GM10248 (cell line): ENCODE measurements at places on chromosomes 12 and 14.

DNA sequence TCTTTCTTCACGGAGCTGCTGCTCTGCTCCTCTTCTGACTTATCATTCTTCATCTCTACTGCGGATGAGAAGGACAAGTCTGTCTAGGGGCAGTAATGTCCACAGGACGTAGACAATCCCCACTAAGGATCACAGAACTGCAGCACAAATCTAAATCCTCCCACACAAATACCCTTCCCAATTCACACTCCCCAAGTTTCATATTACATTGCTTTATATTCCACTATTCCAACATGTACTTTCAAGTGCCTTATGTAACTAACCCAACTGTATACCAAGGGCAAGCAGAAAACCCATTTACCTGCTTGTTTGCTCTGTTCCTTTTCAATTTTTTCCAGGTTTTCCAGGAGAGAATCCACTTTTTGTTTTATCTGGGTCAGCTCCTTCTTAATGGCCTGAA, 55.6 kb upstream of the OR5AU1 start:
- no peak for DNase-seq

GRCh38 chr14:88790501-88791251, 2.1 kb downstream of the EML5 start:
- DNase-seq, result no peak

DNA sequence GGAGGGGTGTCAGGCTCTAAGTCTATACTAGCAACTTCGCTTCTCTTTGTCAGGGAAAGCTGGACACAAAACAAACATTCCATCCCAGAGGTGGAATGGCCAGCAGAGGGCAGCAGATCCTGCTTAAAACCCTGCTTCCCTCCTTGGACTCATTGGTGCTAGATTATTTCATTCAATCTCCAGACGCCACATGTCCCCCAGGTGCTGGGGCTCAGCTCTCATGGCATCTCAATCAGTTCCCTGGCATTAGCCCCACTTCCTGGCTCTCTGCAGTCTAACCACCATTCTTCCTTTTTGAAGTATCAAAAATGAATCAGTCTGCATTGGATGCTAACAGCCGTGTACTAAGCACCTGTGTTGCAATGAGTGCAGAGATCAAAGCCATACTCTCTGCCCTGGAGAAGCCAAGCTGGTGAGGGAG, 8.1 kb upstream of the PPP1R1A start:
- DNase-seq, result peak; percentile 48

DNA sequence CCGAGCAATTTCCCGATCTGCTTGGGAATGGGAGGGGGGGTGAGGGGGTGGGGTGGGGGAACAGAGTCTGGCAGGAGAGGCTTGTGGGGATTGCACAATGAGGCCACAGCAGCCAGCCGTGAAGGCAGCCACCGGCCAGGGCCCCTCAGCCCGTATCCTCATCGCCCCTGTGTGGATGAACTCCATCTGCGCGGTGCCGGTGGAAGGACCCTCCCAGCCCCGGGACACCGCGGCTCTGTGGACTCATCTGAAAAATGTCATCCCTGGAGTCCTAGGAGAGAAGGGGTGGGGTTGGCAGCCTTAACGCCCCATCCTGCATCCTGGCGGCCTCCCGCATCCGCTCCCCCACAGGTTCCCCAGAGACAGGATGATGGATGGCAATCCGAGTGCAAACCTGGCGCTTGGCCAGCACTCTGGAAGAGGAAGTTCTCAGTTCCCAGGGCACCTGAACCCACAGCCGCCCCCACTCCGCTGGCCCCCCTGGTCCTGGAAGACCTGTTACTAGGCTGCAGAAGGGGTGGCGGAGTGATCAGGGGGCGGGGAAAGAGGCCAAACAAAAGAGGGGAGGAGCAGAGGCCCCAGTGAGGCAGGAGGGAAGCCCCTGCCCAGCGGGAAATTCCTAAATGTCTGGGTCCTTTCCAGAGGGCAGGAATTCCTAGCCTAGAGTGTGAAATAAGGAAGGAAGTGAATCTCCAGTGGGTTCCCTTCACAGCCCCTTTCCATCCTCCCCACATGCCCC, 1.2 kb upstream of the TNFAIP2 start:
- DNase-seq, result no peak

DNA sequence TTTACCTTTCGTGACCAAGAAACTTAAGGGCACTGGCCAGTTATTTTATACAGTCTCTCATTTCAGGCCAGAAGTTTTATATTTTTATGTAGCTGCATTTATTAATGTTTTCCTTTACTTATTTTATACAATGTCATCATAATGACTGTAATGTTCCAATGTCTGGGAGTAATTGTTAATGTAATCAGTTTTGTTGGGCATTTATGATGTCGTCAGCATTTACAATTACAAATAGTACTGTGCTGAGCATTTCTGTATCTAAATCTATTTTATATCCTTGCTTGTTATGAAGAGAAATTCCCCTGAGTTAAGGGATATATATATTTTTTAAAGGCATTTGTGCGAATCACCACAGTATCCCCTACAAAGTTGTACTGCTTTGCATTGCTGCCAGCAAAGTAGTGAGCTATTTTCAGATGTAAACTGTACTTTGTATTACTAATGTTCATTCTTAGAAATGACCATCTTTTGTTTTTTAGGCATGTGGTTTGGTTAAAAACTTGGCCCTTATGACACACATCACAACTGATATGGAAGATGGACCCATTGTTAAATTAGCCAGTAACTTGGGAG, 74.4 kb downstream of the POLR3B start:
- DNase-seq, result no peak

GRCh38 chr14:35992816-35993683, 166.9 kb downstream of the BRMS1L start:
- DNase-seq, result no peak

- no peak for DNase-seq
Observed at GRCh38 chr12:25993901-25994651, 35.6 kb downstream of the RASSF8 start.

DNA sequence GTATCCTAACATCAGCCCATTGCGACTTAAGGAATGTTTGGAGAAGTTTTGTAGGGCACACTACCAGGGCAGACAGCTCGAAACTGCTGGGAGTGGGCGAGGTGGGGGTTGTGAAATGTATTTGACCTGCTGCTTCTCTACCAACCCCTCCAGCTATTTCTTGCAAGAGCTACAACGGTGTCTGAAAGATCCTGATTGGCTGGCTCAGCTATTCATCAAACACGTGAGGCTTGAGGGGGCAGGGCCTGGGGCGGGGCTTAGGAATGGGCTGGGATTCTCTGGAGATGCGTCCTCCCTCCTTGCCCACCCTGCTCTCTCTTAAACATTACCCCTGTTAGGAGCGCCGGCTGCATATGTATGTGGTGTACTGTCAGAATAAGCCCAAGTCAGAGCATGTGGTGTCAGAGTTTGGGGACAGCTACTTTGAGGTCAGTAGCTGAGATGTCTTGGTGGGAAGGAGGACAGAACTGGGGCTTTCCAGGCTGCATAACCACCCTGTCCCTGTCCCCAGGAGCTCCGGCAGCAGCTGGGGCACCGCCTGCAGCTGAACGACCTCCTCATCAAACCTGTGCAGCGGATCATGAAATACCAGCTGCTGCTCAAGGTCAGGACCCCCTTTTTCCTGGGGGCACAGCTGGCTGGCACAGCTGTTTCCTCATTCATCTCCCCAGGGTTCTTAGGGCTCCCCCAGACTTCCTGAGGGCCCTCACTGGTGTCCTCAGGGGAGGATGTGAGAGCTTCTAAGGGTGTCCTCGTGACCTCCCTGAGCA, 3.1 kb downstream of the ARHGEF25 start:
- DNase-seq, result peak; percentile 84

DNA sequence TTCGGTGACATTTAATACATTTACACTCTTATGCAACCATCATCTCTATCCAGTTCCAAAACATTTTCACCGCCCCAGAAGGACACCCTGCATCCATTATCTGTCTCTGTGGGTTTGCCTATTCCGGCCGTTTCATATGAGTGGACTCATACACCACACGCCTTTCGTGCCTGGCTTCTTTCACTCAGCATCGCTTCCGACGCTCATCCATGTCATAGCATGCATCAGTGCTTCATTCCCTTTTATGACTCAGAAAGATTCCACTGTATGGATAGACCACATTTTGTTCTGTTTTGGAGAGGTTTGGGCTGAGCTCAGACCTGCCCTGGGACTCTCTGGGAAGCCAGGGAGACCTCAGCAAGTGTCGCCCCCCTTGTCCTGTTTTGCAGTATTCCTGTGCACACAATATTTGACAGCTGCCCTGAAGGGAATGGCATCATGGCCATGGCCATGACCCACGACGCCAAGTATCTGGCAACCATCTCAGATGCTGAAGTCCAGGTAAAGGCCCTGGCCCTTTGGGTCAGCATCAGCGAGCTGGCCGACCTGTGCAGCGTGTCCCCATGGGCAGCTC, 23.8 kb downstream of the CFAP251 start:
- DNase-seq, result no peak

GRCh38 chr12:125852116-125852515, 786.9 kb downstream of the AACS start:
- DNase-seq, result no peak

- DNase-seq, result no peak
Observed at GRCh38 chr12:68825569-68826217, 17.7 kb downstream of the MDM2 start.

DNA sequence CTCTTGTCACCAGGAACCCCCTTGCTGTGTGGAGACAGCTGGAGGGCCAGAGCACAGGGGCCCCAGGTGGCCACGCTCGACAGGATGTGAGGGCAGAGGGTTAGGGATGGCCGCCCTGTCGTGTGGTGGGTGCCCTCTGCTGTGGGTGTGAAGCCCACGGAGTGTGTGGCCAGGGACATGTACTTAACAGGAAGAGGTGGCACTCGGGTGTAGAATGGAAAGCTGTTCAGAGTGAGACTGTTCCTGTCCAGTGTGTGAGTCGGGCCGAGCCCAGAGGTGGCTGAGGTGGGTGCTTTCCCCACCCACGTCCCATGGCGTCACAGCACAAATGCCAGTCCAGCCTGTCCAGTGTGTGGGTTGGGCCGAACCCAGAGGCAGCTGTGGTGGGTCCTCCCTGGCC, 47.1 kb downstream of the FBRSL1 start:
- DNase-seq, result no peak

GRCh38 chr12:18192119-18192518, 69.2 kb upstream of the PIK3C2G start:
- DNase-seq, result no peak

DNA sequence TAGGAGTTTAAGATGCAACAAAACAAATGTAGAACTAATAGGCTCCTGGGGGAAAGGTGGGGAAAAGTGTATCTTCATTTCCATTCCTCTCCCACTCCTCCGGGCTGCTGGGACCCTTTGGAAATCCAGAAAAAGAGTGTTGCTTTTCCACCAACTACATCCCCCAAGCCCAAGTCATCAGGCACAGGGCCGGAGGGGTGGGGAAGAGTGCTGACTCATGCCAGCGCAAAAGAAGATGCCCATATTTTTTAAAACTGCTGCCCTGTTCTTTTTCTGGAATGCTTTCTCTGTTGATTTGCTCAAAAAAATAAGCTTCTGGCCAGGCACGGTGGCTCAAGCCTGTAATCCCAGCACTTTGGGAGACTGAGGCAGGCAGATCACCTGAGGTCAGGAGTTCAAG, 70.9 kb downstream of the TBK1 start:
- no peak for DNase-seq

- DNase-seq, result no peak
Observed at GRCh38 chr12:119417440-119417839, 82.9 kb downstream of the CCDC60 start.

DNA sequence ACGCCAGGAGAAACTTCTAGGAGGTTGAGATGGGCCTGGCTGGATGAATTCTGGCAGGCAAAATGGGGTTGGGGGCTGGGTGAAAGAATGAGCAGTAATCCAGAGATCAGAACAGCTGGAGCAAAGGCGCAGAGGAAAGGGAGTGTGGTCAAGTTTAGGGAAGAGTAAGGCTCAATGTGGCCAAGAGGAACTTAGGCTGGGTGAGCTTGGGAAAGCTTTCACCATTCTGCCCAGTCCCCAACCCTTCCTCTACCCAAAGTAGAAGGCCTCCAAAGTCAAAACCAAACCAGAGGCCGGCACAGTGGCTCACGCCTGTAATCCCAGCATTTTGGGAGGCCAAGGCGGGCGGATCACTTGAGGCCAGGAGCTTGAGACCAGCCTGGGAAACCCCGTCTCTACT, 10.2 kb upstream of the RABGGTA start:
- no peak for DNase-seq

DNA sequence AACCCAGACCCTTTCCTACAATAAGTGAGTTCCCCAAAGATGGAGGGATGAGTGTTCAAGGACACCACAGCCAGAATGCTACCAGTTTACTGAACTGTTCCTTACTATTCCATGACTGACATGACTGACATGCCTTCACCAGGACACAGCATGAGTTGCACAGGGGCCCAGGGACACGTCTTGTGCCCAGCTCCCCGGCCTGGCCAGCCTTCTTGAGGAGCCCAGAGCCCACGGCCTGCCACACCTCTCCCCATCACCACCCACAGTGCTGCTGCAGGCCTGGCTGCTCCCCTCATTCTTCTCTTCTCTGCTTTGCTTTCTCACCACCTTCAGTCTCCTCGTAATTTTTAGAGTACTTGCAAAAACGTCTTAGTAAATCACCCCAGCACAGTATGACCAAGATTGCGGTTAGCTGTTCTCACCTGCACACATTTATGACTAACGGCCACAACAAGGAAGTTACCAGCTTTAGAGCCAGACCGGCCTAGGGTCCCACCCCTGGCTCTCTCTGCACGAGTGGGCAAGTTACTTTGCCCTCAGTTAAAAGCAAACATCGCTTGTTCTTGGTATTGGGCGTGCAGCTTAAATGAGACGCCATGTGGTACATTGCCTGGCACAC, 18.5 kb downstream of the PPP2R5E start:
- no peak for DNase-seq

DNA sequence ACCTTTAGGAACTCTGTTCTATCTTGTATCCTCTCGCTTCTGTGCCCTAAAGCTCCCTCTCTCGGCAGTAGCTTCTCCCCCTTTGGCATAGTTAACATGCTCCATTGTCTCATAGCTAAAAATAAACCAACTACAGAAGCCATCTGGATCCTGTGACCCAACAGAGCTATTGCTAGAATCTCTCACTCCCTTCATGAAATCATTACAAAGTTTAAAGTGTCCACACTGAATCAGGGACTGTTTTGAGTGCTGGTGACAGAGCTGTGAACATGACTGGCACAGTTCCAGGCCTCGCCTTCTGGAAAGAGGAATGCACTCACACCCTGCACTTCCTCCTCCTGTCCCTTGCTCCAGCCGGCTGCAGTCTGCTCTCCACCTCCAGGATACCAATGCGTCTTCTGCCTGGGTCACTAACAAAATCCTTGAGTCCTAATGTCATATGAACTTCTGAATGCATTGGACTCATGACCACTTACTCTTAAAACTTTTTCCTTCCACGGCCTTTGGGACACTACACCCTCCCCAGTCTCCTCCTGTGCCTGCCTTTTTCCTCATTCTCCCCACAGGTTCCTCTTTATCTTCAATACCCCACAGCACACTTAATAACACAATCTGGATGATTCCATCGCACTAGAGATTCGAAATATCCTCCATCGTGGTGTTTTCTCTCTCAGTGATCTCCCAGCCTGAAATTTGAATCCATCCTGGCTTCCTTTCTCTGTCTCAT, 13.2 kb downstream of the PLBD1 start:
- no peak for DNase-seq

GRCh38 chr12:63869656-63870055, 25.2 kb downstream of the SRGAP1 start:
- DNase-seq, result no peak
